ENCODE measurements at places on chromosomes 2 and 18. TPM values are rescaled to one million over a fixed set of nuclear protein-coding genes. Genes with fewer than 3 reads are reported as not detected.

- no peak for DNase-seq
Measured at GRCh38 chr2:203756161-203756560, 49.7 kb downstream of the CD28 start.

GRCh38 chr2:161650116-161651015 is 26.1 kb downstream of the SLC4A10 start:
- DNase-seq, result no peak

- no peak for DNase-seq
Measured at GRCh38 chr2:26080356-26080755, 46.5 kb downstream of the RAB10 start.

DNA sequence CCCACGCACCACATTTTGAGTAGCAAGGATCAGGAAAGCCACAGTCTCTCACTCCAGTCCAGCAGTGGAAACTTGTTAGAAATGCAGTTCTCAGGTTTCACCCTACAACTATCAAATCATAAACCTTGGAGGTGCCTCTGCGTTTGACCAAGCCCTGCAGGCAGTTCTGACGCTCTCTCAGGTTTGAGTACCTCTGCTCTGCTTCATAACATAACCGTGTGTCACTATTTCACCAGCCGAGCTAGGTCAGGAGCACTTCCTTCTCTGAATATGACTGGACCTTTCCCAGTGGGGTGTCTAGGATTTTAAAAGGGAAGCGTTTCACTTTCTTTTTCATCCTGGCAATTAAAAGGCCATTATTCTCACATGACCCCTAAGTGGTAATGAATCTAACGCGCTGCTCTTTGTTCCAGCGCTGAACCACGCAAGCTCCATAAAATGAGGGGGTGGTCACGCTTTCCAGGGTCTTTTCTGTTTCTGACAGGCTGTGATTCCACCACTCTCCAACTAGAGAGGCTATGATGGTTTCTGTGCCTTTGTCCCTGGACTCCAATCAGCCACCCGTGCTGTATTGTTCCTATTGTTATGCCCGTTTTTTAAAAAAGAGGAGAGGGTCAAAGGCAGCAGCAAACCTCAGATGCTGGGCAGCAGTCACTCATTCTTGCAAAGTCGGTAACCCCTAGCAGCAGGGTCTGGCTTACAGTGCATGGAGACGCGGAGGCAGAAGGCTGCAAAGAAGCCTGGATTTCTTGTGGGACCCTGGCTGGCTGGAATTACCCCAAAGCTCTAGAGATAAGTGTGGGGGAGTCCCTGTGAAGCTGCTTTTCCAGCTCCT is 75.2 kb upstream of the CTNNA2 start:
- no peak for DNase-seq

Gene CPS1
- total RNA-seq, result 8.8 TPM

- DNase-seq, result no peak
Measured at GRCh38 chr2:175003875-175004729, 1.1 kb downstream of the CHN1 start.

DNA sequence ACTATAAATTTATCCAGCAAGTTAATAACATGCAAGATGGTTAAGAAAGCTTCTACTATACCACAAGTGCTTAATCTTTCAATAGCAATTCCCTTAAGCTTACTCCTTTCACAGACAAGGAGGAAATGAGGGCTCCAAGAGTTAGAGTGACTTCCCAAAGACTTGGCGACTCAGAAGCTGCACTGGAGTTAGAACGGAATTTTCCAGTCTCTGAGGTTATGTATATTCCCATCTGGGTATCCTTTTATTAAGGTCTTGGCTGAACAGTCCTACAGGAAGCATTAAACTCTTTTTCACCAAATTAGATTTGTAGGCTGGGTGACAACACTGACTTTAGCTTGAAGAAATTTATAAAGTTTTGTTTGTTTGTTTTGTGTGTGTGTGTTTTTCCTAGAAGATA is 256.9 kb upstream of the DPP10 start:
- no peak for DNase-seq

Measured in thyroid gland (tissue), 4 donors.